ENCODE measurements at places on chromosomes 1 and 21.

- no peak for DNase-seq
Observed at GRCh38 chr1:155681776-155682175, 6.8 kb downstream of the YY1AP1 start.

DNA sequence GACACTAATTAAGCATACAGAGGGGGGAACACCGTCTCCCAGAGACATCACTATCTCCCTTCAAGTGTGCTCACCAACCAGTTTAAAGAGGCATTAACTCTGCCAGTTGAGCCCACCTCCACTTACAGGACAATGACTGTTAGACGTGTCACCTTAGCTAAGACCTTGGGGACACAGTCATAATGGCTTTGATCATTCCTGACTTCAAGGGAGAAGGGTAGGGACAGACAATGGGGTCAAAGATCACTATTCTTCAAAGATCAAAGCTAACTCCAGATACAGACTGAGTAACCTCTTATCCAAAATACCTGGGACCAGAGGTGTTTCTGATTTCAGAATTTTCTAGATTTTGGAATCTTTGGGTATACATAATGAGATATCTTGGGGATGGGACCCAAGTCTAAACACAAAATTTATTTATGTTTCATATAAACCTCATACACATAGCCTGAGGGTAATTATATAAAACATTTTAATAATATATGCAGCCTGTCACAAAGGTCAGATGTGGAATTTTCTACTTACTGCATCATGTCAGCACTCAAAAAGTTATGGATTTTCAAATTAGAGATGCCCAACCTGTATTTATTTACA is 246.1 kb downstream of the SLC45A1 start:
- DNase-seq, result no peak

DNA sequence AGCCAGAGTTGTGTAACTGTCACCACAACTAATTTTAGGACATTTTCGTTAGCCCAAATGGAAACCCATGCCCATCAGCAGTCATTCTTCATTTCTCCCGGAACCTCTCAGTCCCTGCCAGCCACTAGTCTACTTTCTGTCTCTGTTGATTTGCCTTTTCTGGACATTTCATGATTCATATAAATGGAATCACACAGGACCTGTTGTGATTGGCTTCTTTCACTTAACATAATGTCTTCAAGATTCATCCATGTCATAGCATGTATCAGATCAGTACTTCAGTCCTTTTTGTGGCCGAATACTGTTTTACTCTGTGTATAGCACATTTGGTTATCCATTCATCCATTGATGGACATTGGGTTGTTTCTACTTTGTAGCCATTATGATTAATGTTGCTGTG is 7.1 kb downstream of the SLC66A1 start:
- DNase-seq, result no peak

DNA sequence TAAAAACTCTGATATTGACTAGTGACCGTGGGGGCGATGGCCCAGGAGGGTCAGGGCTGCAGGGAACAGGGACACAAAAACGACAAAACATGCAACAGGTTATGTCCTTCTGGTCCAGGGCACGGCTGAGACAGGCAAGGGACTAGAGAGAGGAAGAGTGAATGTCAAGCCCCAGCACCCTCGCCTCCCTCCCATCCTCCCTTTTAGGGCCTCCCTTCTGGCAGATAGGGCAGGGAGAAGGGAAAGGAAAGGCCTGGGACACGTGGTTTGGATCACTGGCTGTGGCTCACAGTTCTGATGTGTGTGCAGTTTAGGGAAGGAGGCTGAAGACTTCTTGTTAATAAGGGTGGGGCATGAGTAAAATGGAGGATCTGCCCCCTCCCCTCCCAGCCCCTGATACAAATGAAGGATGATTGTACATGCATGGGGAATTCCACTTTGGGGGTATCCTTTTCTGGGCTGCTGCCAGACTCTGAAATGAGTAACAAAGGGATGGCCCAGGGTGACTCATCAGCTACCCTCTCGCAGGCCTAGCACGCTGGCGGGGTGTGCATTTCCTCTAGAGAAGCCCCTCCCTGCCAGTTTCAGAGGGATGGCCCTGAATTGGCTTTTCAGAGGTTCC is 14.2 kb downstream of the CAPN2 start:
- peak; percentile 94 for DNase-seq

GRCh38 chr1:72637593-72637992 is 355.3 kb upstream of the NEGR1 start:
- DNase-seq, result no peak

- no peak for DNase-seq
Observed at GRCh38 chr1:6471970-6472368, 6.0 kb upstream of the TNFRSF25 start.

GRCh38 chr1:118247593-118247992 is 62.6 kb upstream of the SPAG17 start:
- DNase-seq, result no peak

DNA sequence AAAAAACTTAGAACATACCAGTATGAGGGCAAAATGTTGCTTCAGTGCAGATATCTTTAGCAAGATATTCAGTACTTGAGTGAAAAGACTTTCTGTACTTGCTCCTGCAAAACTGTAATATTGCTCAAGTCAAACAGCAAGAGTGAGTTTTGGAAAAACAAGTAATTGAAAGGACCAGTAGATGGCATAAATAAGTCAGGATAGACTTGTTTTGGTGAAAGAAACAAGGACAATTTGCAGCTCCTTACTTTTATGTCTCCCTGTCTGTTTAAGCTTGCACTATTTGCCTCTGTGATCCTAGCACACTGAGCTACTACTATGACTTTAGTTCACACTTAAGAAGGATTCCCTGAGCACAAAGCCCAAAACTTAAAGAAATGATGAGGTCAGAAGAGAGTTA is 39.1 kb downstream of the IFI44 start:
- DNase-seq, result no peak

DNA sequence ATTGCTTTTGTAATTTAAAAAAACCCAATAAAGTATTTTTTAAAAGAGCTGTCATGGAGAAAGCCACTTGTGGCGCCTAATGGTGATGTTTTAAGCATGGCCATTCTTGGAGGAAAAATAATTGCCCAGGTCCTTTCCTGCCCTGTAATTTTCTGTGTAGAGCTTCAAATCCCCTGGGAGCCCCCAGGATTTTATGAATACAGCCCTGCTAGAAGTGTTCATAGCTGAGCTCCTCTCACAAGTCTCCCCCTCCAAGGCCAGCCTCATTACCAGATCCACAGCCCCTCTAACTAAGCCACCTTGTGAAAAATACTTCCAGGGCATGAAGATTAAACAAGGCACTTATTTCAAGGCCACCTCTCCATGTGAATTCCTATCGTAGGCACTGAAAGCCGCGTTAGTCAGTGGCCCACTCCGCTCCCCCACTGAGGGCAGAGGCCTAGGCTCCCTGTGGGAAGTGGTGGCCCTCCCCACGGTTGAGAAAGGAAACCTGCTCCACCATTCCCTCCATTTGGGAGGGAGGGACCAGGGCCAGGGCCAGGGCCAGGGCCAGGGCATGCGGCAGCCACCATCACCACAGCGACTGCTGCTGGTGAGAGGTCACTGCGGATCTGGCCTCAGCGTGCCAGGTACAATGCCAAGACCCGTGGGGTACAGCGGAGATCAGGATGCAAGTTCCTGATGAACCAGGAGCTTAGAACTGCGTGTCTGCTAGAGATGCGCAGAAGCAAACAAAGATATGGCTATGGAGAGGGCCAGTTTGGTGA is 83.1 kb downstream of the KCNN3 start:
- no peak for DNase-seq

GRCh38 chr1:32240140-32240951 is 6.7 kb upstream of the FAM167B start:
- DNase-seq, result peak; percentile 54

DNA sequence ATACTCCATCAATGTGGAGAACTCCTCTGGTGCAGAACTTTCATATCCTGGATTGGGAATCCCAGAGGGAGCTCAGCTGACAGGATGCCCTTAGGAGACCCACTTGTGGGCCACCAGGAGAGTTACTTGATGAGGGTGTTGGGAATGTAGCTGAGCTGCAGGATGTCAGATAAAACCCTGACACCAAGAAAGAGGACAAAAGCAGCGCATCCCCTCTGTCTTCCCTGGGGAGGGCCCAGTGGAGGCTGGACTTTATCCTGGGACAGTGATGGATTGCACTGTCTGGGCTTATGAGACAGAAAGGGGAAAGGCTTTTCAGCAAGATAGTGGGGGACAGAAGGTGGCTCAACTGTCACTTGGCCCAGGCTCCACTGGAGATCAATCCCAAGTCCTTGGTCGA is 88.1 kb upstream of the BCAR3 start:
- no peak for DNase-seq
